ENCODE measurements at places on chromosomes 2 and 18.

DNA sequence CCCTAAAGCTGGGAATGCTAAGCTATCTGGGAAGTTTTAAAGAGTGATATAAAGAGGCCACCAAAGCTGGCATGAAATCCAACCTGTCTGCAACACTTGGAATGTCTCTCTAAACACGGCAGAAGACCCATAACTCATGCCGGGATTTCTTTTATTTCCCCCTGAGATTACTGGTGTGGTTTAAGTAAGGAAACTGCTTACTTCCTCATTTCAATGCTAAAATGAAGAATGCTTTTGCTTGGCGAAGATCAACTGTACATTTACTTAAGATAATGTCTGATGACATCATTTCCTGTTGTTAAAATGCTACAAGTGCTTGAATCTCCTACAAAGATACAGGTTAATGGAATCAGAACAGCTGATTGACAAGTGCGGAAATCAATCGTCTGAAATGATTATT is 353.8 kb upstream of the SALL3 start:
- no peak for DNase-seq

GRCh38 chr2:230873661-230874401 is 9.1 kb downstream of the ITM2C start:
- DNase-seq, result no peak

GRCh38 chr2:227877421-227878310 is 6.2 kb downstream of the DAW1 start:
- no peak for DNase-seq

DNA sequence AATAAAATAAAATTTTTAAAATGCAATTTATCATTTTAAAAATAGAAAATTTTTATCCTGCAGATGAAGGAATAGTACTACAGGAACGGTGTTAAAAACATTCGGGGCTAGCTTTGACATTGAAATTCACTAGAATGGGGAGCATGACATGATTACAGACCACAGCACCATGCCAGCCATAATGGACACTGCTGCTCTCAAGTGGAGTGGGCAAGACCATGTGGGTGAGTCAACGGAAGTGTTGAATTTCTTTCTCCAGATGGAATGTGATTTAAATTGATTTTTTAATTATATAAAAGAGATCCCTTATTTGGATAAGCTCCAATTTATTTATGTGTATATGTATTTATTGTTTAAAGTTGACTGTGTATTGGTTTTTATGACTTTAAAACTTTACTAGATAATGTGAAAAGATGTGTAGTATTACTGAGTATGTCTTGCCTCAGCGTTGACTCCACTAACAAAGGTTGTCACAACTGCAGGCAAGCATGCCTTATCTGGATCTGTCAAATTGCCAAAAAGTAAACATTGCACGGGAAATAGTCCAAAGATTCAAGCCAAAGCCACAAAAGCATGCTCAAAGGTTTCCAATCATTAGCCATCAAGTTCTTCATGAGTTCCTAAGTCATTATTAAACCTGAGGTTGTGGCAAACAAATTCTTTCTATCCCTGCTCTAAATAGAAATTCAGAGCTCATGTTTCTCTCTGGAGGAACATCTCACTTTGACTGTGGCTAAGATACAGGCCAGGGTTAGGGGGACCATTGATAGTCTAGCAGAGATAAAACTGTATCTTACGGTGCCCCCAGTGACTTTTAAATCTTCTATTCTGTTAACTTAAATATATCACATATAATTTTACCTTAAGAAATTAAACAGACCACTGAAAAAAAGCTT is 536.9 kb downstream of the TMX3 start:
- DNase-seq, result peak; percentile 76

Data from NCI-H446 treated with DMSO at 0.1 percent for 48 hours (cell line).